Stimulated activated CD4-positive, alpha-beta T cell treated with anti-CD3 and anti-CD28 coated beads, Interleukin-1b, Interleukin-23, amount 100 ng/mL, for 4 hours (primary cell): ENCODE measurements at places on chromosomes 3 and 15.

DNA sequence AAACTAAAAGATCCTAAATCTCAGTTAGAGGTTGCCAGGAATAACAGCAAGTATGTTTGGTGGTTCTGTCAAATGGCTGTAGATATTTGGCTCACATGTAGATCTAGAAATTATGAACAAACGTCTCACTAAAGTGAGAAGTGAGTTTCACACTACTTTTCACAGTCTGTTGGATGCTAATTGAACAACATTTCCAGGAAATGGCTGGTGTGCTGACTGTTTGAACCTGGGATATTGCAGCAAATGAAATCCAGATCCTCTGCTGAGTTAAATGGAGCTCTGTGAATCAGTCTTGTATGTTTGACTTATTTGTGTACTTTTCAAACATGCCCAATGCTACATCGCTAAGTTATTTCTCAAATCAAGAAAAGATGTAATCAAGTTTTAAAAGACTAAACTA, 21.3 kb upstream of the RSL24D1 start:
- no peak for DNase-seq

- no peak for DNase-seq
Observed at GRCh38 chr15:51759557-51760070, 8.2 kb downstream of the TMOD2 start.

DNA sequence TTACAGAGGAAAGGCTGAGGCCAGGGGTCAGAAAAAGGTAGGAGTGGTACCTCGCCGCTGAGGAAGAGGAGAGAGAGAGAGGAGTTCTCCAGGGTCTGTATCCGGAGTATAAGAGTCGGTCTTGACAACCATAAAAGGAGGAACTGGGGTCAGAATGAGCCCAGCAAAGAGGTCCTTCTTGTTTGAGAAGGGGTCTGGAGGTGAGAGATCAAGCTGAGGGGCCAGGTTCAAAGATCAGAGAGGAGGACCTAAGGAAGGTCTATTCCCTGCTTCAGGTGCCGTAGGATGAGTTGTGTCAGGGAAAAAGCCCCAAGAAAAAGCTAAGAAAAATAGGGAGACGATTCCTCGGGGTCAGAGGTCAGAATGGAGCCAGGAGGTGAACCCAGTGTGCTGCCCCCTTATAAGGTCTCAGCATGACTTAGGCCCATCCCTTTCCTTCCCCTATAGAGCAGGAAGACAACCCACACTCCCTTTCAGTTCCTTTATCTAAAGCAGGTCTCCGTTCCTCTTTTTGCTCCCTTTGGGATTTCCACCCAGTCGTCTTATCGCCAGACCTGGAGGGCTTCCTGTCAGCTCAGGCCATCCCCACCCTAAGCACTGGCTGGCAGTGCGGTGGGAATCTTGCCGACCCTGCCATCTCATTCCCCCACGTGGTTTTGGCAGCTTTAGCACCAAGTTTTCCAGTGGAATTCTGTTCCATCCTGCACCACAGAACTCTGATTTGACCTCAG, 651 bp downstream of the MTMR14 start:
- no peak for DNase-seq

DNA sequence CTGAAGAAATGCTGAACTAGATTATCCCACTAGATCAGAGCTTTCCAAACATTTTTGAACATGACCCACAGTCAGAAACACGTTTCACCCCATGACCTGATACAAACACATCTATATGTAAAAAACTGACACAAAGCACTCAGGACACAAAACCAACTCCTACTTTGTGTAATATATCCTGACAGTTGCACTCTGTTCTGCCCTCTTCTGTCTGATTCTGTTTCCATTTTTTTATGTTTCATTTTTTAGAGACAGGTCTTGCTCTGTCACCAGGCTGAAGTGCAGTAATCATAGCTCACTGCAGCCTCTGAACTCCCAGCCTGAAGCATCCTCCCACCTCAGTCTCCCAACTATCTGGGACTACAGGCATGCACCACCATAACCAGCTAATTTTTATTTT, 15.8 kb upstream of the RFTN1 start:
- DNase-seq = no peak

DNA sequence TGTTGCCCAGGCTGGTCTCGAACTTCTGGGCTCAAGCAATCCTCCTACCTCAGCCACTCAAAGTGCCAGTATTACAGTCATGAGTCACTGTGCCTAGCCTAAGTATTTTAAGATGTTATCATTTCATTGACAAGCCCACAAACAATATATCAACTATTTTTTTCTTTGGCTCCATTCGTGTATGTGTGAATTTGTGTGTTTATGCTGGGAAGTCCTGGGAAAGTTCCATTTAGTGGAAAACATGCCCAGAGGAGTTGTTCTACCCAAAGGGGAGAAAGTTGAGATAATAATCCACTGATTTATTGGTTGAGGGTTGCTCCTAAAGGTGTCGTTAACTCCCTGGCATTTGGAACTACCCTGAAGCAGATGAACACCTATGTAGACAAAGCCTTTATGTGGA, 58.8 kb downstream of the KIF9 start:
- DNase-seq = no peak

- DNase-seq = no peak
Observed at GRCh38 chr3:191066669-191067068, 132.4 kb upstream of the OSTN start.

DNA sequence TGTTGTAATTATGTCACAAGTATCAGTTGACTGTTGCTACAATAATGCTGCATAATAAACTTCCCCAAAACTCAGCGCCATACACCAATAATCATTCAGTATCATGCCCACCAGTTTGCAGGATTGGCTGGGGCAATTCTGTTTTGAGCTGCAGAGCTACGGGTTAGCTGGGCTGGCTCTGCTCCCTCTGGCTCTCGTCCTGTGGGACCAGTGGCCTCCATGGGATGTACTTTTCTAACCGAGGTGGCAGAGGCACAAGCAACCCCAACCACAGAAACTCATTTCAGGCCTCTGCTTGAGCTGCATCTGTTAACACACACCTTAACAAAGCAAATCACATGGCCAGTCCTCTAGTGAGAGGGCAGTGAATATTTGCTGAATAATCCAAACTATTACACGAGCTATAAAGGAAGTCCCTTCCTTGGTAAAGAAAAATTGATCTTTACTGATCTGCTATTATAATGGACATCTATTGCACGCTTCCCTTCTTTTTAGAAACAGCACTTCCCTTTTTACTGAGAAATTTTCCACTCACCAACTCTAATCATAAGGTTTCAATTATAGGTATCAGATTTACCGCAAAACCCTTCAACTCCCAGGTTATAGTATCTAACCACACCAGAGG, 10.9 kb upstream of the BCL2A1 start:
- DNase-seq = no peak

- no peak for DNase-seq
Observed at GRCh38 chr3:141239511-141240281, 8.1 kb downstream of the PXYLP1 start.

DNA sequence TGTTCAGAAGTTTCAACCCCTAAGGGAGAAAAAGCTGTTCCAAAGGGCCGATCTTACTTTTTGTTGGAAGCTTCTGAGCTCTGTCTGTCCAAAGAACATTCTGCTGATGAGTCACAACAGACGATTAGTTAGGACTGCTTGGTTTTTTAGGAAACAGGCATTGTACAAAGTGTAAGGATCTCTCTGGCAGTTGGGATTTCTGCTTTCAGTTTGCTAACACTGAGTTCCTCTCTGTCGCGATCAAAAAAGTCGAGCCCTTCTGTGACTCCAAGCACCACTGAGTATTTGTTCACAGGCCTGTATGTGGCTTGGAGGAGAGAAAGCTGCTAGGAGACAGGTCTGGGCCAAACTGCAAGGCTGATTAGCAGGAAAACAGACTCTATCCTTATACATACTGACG, 91.8 kb upstream of the PFN2 start:
- no peak for DNase-seq

DNA sequence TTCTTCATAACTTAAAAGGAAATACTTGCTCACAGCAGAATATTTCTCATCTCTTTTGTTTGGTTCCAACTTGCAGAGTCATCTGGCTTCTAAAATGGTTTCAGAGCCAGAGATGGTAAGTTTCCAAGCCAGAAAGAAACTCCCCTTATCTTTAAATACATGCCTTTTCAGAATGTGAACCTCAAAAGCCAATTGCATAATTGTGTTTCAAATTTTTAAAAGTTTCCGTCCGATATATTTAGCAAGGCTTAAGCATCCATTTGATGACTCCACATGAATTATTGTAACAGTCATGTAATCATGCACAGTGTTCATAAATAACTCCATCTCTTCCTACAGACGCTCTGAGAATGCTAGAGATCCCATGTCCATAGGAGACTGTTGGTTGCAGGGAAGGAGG, 40.6 kb upstream of the C3orf80 start:
- DNase-seq = no peak

- DNase-seq = no peak
Observed at GRCh38 chr15:47689660-47690059, 27.6 kb upstream of the SEMA6D start.

GRCh38 chr3:177231242-177231641, 34.0 kb upstream of the TBL1XR1 start:
- DNase-seq = no peak

DNA sequence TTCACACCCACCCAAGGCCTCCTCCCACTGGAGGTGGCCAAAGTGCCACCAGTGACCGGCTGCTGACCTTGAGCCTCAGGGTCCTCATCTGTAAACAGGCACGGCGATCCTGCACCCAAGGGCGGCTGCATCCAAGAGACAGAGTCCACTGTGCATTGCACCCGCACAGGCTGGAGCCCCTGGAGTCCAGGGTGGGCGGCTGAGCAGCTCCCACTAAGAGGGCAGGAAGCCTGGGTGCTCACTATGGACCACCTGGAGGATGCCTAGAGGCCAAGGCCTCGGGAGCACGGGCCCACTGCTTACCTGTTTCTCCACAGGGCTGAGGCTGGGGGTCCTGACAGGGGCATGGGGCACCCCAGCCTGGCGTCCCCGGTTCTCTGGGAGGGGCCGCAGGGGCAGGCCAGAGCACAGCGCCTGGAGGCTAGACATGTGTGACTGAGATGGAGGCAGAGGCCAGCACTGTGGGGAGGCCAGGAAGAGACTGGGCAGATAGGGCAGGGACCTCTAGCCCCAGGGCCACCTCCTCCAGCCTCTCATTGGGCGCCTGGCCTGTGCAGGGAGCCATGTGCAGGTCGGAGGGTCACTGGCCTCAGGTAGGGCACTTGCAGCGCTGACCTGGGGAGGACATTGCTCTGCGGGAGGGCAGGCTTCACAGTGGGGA, at the start of gene UROC1:
TSS of gene UROC1 (minus strand) at position 483 of the 661 bp plus-strand sequence. CDS start at position 429, 54 bp downstream.
- no peak for DNase-seq

- DNase-seq = no peak
Observed at GRCh38 chr3:8555113-8555661, 53.6 kb downstream of the LMCD1 start.

GRCh38 chr3:38560996-38561717, 65.0 kb downstream of the EXOG start:
- DNase-seq = no peak

GRCh38 chr15:69290346-69291164, 8.2 kb upstream of the PAQR5 start:
- DNase-seq = no peak

- no peak for DNase-seq
Observed at GRCh38 chr3:25437953-25438352, 9.9 kb downstream of the RARB start.

DNA sequence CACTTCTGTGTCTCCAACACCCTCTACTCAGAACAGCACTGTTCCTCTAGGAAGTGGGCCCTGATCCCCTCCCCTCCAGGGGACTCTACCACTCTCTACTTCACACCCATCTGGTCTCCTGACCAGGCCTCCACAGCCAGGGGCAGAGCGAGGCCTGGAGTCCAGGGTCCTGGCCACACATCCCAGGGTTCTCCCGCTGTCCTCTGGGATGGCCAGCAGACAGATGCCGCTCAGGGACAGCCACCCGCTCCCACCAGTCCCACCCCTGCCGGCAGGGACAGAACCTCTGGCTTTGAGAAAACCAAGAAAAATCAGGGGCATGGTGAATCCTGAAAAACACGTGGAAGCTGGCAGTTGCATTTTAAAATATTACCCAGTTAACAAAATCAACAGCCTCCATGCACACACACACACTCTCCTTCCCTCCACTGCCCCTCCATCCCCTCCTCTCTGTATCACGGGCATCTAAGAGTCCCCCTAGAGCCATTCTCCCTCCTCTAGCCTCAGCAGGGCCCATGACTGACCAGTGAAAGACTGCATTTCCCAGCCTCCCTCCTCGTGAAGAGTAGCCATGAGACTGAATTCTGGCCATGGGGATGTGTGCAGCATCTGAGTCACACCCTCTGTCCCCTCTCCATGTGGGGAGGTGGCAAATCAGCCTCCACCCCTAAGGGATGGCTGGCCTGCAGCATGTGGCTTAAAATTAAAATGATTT, 32.1 kb upstream of the IQSEC1 start:
- no peak for DNase-seq

GRCh38 chr15:98651036-98651481, 2.7 kb downstream of the IGF1R start:
- DNase-seq = no peak

GRCh38 chr3:126216416-126216815, 36.0 kb upstream of the ALDH1L1 start:
- DNase-seq = no peak

GRCh38 chr15:57395292-57395691, 19.0 kb downstream of the CGNL1 start:
- DNase-seq = no peak

DNA sequence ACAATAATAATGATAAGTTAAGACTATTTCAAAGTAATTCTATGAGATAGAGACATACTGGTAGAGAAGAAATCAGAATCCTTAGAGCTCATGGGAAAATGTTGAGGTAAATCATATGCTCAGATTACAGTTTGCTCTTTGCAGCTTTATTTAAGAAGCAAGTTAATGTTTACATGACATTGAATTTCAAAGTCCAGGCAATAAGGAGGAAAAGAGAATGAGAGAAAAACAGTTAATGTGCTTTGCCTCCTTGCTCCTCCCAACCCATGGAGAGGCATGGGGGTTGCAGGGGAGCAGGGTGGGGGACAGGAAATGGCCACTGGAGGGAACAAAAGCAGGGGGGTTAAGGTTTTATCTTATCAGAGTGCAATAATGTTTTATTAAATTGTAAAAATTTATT, 42.2 kb upstream of the ZBTB38 start:
- no peak for DNase-seq

GRCh38 chr15:32657198-32657883, 15.8 kb downstream of the SCG5 start:
- DNase-seq = no peak

DNA sequence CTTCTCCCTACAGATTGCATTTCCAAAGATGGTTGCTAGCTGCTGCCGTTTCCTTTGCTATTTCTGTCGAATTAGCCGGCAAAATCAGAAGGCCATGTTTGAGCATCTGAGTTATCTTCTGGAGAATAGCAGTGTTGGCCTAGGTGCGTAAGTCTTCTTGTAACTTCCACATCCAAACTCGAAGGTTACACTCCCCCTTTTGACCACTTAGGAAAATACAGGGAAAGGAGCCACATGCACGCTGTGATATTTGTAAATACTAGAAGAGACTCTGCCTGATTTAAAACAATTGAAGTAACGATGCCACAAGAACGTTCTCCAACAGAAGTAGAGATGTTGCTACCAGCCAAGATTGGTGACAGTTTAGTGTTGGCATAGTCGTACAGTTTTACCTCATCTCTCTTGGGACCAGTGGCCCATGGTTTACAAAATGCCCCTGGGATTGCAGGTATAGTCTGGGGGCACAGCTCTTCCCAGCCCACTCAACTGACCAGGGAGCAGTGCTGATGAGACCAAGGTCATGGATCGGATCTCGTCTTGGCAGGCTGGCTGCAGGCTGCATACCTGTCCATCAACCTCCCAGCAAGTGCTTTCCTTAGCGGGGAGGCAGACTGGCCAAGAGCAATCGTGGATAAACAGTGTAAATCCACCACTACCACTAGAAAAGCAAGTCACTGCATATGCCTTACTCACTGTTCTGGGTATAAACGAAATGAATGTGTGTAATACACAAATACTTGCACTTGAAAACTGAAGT, 268.4 kb upstream of the CHRM5 start:
- DNase-seq = no peak
